ENCODE measurements at places on chromosomes 1 and 21. TPM values are rescaled to one million over a fixed set of nuclear protein-coding genes. Genes with fewer than 3 reads are reported as not detected.

- H3K4me1 ChIP-seq: peaks cover 64% of the 10 kb centered on the region
- H3K27me3 ChIP-seq: no peaks in the 10 kb centered on the region
- DNase-seq: peak; percentile 65
- H3K36me3 ChIP-seq: peaks cover 7% of the 10 kb centered on the region
- H3K4me3 ChIP-seq: peak overlapping the region; percentile 82
- H3K27ac ChIP-seq: no peak overlapping the region
These were observed 546 bp downstream of the KIF21B start for GRCh38 chr1:201022820-201023516.

NOC2L gene
- total RNA-seq: 123 TPM

MYOCOS gene
- total RNA-seq: not detected

ANKRD65 gene
- total RNA-seq: 1.8 TPM

OR2L3 gene
- not detected for total RNA-seq

Data from GM23338 (cell line).